ENCODE measurements at places on chromosomes 13 and 19.
A peak's percentile ranks its signal among the peaks of the same experiment; 100 is the strongest.

- DNase-seq, result no peak
Measured at GRCh38 chr13:91078093-91078679, 269.3 kb upstream of the MIR17HG start.

GRCh38 chr13:50543782-50544181 lies 299.7 kb downstream of the DLEU7 start:
- no peak for DNase-seq

DNA sequence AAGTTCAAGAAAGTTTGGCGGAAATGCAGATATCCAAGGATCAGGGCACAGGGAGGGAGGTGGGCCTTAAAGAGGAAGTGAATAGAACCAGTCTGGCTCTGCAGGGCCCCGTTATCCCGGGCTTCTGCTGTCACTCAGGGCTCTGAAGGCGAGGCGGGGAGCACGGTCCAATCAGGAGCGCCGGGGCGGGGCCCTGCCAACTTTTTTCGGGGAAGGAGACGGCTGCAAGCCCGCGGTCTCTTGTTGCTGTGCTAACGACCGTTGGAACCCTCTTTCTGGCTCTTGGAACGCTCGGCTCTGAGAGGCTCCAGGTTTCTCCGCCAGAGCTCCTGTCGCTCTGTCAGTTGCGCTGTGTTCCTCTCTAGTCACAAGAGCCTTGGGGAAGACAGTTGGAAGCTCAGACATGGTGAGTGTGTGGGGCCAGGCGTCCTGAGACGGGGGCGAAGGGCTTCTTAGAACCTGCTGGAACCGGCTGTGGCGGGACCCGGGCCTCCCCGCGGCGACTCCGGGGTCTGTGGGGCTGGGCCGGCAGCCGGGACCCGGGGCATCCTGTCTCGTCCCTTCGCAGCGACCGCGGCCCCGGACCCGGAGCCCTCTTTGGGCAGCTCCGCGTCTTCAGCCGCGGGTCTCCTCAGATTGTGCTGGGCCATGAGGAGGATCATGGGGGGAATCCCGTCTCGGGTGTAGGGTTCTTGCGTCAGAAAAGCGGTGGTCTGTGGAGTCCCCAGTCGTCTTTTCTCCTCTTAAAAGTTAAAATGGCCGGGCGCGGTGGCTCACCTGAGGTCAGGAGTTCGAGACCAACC lies 27.7 kb downstream of the ZNF844 start:
- DNase-seq, result peak; percentile 8

DNA sequence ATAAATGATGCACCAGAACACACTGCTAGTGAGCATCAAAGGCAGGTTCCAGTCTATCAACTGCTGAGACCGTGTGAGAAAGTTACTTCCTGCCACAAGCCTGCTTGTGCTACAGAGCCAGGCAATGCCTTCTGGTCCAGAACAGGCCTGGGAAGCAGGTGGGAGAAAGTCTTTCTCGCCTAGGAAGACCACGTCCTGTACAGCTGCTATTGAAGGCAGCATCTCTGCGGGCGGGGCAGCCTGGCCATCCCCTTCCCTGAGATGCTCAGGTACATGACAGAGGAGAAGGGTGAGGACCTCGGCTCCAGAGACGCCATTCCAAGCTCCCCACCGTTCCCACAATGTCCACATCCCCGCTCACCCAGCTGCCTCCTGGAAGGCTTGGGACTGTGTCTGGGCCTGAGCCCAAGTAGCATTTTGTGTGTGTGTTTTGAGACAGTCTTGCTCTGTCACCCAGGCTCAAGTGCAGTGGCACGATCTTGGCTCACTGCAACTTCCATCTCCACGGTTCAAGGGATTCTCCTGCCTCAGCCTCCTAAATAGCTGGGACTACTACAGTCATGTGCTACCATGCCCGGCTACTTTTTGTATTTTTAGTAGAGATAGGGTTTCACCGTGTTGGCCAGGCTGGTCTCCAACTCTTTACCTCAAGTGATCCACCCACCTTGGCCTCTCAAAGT lies 3.4 kb downstream of the RFX1 start:
- DNase-seq, result no peak

- no peak for DNase-seq
Measured at GRCh38 chr19:35403116-35403760, 32.4 kb downstream of the GPR42 start.

DNA sequence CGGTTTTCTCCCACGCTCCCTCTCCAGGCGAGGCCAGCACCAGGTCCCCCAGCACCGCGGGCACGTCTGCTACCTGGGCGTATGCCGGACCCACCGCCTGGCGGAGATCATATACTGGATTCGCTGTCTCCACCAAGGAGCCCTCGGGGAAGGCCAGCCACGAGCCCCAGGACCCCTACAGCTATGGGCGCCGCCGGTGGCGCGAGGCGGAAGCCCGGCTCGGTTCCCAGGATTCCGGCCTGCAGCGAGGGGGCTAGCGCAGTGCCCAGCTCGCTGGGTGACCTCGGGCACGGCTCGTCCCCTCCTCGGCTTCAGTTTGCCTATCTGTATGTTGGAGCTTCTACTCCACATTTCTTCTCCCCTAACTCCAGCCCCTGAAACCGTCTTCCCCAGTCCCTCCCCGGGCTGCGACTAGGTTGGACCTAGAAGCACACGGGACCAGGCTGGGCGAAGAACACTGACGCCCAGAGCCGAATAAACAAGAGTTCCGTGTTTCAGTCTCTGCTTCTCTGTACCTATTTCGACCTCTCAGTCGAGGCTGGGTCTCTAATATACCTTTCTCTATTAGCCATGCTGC lies 749 bp upstream of the CPT1C start:
- DNase-seq, result no peak

DNA sequence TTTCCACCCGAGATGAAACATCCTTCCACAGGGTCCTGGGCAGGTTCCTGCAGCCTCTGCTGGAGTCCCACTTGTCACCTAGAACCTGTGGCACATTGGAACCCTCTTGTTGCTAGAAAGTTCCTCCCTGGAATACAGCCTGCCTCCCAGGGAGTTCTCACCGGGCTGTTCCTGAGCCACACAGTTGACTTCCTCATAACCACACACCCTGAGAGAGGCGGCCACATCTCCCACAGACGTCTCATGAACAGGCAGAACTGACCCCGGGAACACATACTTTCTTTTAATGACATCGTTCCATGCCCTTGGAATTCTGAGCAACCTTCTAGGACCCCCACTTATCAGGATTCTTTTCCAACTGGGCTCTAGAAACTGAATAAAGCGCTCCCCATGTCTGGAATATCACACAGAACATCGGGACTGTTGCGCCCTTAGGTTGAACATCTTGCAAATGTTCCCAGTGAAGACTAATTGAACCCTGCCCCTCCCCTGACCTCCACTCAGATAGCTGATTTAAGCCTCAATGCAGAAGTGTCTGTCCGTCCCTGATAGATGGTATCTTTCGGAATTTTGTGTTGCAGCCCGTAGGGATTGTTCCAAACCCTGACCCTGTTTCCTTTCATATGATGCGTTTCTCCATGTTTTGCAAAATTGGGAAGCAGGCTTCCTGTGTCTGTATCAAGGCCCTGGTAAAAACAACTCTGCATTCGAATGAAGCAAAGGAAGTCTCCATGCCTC lies 91.1 kb downstream of the RAB20 start:
- DNase-seq, result no peak

DNA sequence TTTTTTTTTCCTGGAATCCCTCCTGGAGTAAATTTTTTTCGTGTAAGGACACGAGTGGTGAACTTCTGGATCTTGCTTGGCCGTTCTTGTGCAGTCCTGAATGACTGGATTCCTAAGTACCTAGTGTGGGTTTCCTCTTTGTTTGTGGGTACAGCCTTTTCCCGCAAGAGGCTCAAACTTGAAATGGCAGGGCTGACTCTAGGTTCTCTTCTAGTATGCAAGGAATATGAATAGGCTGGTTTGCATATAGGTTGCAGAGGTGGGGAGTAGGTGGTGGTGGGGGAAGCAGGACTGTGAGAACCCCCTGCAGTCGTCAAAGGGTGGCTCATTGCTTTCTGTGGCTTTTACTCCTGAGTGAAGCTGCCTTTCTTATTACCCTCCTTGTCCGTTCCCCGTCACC lies 13.6 kb downstream of the UBAC2 start:
- no peak for DNase-seq

DNA sequence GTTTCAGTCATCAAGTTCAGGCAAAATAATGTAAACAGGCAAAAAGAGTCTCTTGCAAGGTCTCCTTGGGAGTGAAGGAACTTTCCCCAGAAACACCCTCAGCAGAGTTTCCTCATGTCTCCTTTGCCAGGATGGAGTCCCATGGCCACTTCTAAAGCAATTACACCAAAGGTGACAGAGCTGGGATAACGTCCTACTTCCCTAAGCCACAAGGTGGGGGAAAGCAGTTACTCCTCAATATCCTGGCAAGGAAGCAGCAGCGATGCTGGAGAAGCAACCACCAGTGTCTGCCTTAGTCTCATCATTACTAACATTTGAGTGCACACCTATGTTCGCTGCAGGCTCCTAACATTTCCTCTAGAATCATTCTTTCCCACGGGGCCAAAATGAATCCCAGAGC lies 88.6 kb downstream of the UBL3 start:
- no peak for DNase-seq

DNA sequence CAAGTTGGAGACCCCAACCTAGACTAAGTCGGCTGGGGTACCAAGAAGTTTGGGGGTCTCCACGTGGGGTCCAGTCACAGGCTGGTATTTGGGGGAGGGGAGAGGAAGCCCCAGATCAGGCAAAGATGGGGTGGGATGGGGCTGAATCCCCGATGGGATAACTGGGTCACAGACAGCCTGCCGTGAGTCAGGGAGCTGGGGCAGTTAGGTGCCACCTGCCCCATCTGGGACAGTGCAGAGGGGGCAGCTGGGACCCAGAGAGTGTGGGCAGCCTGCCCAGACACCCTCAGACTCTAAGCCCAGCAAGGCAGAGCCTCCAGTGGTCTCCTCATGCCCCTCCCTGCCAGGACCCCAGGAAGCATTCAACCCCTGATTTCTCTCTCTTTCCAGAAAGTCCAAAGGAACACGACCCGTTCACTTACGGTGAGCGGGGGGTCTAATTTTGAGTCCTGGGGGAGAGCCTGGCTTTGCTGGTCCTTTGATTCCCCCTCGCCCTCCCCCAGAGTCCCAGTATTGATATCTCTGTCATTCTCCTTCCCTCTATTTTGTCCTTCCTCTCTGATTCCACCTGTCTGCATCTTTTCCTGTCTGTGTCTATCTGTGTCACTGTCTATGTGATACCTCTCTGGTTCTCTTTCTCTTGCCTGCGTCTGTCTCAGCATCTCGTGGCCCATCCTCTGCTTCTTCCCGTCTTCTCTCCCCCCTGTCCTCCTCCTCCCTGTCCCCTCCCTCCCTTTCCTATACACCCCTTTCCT lies 1.8 kb downstream of the FXYD1 start:
- no peak for DNase-seq

GRCh38 chr13:40780822-40781401 lies 8.5 kb upstream of the SLC25A15 start:
- no peak for DNase-seq

GRCh38 chr19:48648134-48648533 lies 2.1 kb upstream of the CA11 start:
- DNase-seq, result no peak

DNA sequence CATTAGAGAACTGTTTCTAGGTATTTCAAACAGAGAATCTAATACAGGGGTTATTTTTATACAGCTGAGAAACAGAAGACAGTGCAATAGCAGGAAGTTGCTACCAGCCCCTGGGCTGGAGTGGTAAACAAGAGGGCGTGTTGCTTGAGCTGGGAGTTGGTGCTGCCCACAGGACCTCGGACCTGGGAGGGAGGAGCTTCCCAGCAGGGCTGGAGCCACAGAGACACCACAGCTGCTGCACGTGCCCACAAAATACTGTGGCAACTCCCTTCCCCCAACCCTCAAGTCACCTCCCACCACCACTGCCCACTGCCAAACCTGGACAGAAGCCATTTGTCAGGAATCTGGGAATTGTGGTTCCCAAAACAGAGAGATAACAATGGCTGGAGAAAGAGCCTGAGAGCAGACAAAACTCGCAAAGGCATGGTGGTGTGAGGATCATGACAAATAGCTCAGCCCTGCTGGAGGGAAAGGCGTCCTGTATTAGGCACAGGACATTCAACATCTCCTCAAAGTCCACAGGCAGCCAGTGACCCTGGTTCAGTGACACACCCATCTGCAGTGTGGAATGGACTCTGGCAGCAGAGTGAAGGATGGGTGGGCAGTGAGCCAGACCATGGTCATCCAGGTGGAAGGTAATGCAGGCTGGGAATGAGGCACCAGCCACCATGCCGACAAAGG lies 57.2 kb downstream of the SPATA13 start:
- no peak for DNase-seq

- DNase-seq, result no peak
Measured at GRCh38 chr13:76994281-76994680, 2.4 kb downstream of the CLN5 start.

DNA sequence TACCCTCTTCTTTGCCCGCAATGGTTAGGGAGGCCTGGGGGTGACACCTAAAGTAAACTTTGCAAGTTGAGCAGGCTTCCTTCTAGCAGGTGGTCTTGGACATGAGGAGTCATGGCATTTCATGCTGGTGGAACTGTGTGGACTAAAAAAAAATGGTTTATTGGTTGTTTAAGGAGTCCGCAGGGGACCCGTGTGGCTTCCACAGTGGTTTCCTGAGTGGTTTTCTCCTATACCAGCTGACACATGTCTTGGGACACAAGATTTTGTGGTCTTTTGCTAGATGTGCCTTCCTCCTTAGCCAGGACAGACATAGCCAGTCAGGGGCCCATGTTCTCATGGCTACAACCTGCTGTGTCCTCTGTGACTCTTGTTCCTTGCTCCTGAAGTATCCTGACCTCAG lies 1.5 kb downstream of the ZNF543 start:
- no peak for DNase-seq

GRCh38 chr19:35883882-35884281 lies 15.5 kb downstream of the APLP1 start:
- DNase-seq, result no peak

DNA sequence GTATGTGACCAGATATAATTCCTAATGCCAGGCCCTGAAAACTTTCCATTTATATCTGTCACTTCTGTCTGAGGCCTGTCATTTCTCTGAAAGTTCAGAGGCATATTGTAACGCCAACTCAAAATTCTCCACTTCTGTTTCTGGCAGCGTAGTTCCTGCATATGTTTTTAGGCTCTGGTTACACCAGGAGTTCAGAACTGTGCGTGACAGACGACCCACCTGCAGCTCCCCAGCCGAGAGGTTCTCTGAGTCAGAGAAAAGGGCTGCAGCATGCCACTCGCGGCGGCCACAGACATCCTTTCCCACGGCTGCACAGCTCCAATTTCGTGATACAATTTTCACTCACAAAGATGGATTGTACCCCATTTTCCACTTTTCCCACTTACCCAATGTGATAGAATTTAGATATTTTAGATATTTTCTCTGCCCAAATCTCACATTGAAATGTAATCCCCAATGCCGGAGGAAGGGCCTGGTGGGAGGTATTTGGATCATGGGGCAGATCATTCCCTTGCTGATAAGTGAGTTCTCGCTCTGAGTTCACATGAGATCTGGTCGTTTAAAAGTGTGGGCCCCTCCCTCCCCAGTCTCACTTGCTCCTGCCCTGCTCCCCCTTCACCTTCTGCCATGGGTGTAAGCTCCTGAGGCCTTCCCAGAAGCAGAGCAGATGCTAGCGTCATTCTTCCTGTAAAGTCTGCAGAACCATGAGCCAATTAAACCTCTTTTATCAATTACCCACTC lies 308.1 kb downstream of the LIG4 start:
- DNase-seq, result no peak

- no peak for DNase-seq
Measured at GRCh38 chr13:49993111-49993510, 3.7 kb upstream of the TRIM13 start.

All from activated effector memory CD4-positive, alpha-beta T cell treated with Interleukin-2 at 50 U/mL for 16 hours (primary cell).